ENCODE measurements at places on chromosomes 1 and 21.

- DNase-seq: no peak
Observed at GRCh38 chr1:47608296-47608875, 170.5 kb downstream of the FOXD2 start.

GRCh38 chr1:15994590-15995351, 9.3 kb upstream of the SRARP start:
- DNase-seq: no peak

DNA sequence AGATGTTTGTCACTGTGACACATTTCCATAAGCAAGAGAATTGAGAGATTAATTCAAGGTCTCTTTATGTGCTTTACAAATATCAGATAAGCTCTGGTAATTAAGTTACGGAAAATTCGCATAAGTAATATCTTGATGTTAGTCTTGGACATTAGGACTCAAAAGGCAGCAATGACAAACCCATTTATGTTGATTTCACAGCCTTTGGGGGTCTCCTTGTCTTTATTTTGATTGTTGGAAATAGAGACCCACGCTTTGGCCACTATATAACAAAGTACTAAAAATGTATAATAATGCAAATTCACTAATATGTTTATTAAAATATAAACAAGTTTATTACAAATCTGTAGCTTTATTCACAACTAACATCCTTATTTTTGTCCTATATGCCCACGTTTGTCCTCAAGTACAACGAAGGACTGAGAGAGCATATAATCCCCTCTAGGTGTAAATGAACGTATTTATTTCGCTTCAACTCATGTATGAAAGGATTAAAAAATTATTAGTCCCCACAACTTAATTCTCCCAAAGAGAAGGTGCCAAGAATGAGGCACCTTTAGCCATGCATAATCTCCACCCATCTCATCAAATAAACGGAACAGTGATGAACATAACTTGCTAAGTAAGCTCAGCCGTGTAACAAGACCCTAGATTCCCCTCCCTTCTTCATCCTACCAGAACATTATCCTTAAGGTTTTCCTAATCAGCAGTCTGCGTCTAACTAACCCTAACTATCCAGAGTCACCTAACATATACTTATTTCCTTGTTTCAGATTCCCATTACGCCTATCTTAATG, 1.6 kb upstream of the LAMC1 start:
- no peak for DNase-seq

GRCh38 chr1:119569095-119569494, 62.1 kb downstream of the HSD3B1 start:
- DNase-seq: no peak

- DNase-seq: no peak
Observed at GRCh38 chr21:36381841-36382589, 3.2 kb upstream of the CHAF1B start.

DNA sequence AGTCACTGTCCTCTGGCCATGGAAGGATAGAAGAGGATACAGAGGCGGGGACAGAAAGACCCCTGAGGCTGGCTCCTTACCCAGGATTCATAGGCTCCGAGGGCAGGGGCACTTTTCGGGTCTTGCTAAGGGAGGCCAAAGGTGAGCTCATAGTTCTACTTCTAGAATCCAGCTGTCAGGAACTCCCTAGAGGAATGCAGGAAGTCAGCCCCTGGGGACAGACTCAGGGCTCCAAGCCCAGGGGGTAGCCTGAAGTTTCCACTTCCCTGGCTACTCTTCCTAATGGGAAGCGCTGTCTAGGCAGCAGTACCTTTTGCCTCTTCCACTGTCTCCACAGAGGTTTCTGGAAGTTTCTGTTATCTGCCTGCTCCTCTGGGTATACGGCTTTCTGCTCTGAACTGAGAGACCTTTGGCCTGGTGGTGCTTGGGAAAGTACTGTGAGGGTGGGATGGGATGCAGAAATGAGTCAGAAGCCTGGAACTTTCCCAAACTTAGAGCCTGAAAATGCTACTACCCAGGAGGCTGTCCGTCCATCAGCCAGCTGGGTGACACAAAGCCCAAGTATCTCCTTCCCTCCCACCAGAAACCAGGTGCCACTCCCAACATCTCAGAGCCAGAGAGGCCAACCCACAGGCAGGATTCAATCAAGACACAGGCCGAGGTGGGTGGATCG, 3.6 kb downstream of the UBXN11 start:
- no peak for DNase-seq

DNA sequence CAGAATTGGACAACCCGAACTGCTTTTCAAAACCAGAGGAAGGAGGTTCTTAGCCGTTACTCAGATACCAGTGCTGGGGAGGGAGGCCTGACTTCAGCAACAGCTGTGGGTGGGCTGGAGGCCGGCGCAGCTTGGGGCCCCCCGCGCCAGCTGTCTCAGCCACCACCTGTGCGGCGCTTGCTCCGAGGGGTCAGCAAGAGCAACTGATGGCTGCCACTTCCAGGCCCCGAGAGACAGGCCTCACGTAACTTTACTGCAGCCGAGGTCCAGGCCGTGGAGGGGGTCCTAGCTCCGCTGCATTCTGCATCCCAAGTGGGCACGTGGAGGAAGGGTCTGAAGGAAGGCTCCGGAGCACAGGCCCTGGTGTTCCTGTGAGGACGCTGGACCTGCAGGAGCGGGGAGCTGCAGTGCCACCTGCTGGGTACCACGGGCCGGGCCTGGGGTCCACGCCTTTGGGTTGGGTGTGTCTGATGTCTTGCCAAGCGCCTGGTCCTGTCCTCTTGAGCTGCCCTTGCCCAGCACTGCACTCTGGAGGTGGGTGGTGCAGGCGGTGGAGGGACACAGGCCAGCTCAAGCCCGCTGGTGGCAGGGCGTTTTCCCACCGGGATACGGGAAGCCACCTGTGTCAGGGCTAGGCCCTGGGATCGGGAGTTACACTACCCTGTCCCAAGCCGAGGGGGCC, 9.8 kb downstream of the THAP3 start:
- no peak for DNase-seq

GRCh38 chr1:167510244-167510643, 8.1 kb downstream of the CD247 start:
- DNase-seq: no peak

- no peak for DNase-seq
Observed at GRCh38 chr1:183279835-183280234, 93.8 kb downstream of the LAMC2 start.

- DNase-seq: no peak
Observed at GRCh38 chr21:41662761-41663160, 104.1 kb downstream of the RIPK4 start.

DNA sequence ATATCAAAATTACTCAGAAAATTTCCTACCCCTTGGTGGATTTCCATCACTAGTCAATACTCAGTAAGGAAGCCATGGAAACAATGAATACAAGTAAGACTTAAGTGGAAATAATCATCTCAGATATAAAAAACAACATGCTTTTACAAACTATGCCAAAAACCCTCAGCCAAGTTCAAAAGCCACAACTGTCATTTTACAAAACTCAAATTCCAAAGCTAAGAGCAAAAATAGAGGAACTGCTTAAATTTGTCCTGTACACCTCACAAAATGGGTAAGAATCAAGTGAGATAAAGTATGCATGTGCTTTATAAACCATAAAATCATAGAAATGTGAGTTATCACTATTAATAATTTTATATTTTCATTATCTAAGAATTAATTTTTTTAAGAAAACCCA, 9.6 kb downstream of the TMCO1 start:
- DNase-seq: no peak

All from DMS79 treated with DMSO at 0.1 percent for 48 hours (cell line).